Ovary (tissue), 10 donors: ENCODE measurements at places on chromosomes 5 and 9. TPM values are rescaled to one million over a fixed set of nuclear protein-coding genes. Genes with fewer than 3 reads are reported as not detected.
A peak's percentile ranks its signal among the peaks of the same experiment; 100 is the strongest.

GRCh38 chr9:136710543-136710942, 1.8 kb upstream of the DIPK1B start:
- H3K27ac ChIP-seq, result no peak overlapping the region
- peaks cover 6% of the 10 kb centered on the region for H3K4me1 ChIP-seq
- H3K4me3 ChIP-seq, result no peak overlapping the region
- DNase-seq, result no peak
- no peaks in the 10 kb centered on the region for H3K36me3 ChIP-seq
- H3K27me3 ChIP-seq, result no peaks in the 10 kb centered on the region

DNA sequence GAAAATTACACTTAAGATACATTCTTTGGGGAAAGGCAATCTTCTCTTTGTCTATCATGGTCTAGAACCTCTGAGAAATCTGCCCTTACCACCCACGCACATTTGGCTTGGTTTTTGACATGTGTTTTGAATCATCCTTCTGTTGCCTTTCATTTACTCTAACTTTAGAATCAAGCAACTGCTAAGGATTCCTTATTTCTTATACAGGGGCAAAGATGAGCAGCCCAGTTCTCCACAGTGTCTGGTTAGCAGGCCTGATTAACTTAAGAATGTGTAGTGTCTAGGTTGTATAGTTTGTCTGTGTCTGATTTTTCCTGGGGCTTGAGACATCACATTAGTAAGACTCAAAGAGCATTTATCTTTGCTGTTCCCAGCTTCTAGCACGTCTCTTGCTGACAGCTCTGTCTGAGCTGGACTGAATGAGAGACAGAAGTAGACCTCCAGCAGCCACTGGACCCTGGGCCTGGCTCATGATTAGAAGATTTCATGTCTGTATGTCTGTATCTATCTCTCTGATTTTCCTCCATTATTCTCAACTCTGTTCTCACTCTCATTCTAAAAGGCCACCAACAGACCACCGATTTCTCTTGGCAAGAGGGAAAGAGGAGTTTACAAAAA, 31.8 kb upstream of the PCA3 start:
- no peak overlapping the region for H3K27ac ChIP-seq
- no peak for DNase-seq
- no peaks in the 10 kb centered on the region for H3K36me3 ChIP-seq
- no peaks in the 10 kb centered on the region for H3K4me1 ChIP-seq
- H3K27me3 ChIP-seq, result no peaks in the 10 kb centered on the region
- no peak overlapping the region for H3K4me3 ChIP-seq

DNA sequence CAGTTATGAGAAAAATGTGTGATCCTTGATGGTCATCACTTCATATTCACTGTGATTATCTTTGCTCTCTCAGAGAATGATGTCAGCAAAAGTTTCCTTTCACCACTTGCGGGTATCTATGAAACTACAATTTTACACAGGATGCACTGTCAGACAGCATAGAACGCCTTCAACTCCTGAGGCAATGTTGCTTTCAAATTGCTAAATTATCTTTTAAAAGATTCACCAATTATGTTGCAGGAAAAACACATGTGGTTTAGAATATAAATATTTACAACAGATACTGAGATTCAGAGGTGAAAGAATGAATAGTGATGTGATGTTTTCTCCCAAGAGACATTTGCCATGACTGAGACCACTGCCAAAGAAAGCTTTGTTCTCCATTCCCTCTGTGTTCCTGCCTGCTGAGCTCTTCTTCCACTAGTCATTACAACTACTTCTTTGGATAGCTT, 879.8 kb upstream of the DMAC1 start:
- H3K36me3 ChIP-seq, result no peaks in the 10 kb centered on the region
- no peak overlapping the region for H3K4me3 ChIP-seq
- no peak for DNase-seq
- no peaks in the 10 kb centered on the region for H3K4me1 ChIP-seq
- H3K27me3 ChIP-seq, result no peaks in the 10 kb centered on the region

DNA sequence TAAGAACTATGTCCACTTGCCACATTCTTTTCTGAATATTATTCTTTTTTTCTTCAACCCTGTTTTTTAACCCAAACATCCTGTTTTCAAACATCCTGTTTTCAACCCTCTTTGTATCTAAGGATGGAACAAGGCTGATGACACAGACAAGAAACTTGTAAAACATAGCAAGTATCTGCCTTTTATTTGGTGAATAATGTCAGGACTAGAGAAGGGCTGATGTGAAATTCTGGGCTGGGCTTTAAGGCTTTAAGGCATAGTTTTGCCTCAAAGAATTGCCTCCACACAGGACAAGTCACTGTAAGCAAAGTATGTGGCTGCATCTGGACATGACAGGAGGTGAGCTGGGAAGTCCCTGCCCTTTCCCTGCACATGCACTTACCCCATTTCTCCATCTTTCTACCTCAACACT, 42.5 kb upstream of the RIC1 start:
- no peaks in the 10 kb centered on the region for H3K36me3 ChIP-seq
- H3K27me3 ChIP-seq, result no peaks in the 10 kb centered on the region
- H3K4me1 ChIP-seq, result no peaks in the 10 kb centered on the region
- no peak overlapping the region for H3K27ac ChIP-seq
- no peak for DNase-seq
- H3K4me3 ChIP-seq, result no peak overlapping the region

GRCh38 chr5:140547508-140548299, at the start of gene EIF4EBP3:
Gene EIF4EBP3 (plus strand): TSS chr5:140547662. CDS start chr5:140547738, 76 bp downstream.
- no peaks in the 10 kb centered on the region for H3K36me3 ChIP-seq
- DNase-seq, result peak; percentile 97
- no peaks in the 10 kb centered on the region for H3K27me3 ChIP-seq
- H3K4me1 ChIP-seq, result peaks cover 15% of the 10 kb centered on the region
- peak within 1 kb of the TSS; percentile 48 for H3K4me3 ChIP-seq

- no peaks in the 10 kb centered on the region for H3K27me3 ChIP-seq
- no peak overlapping the region for H3K4me3 ChIP-seq
- H3K36me3 ChIP-seq, result no peaks in the 10 kb centered on the region
- H3K4me1 ChIP-seq, result no peaks in the 10 kb centered on the region
- no peak for DNase-seq
- H3K27ac ChIP-seq, result no peak overlapping the region
These were observed 266.0 kb upstream of the PTGER4 start for GRCh38 chr5:40413743-40414142.

- no peak overlapping the region for H3K27ac ChIP-seq
- no peaks in the 10 kb centered on the region for H3K36me3 ChIP-seq
- no peaks in the 10 kb centered on the region for H3K27me3 ChIP-seq
- no peak overlapping the region for H3K4me3 ChIP-seq
- DNase-seq, result no peak
These were observed 94.4 kb upstream of the FSTL4 start for GRCh38 chr5:133706506-133707430.

DNA sequence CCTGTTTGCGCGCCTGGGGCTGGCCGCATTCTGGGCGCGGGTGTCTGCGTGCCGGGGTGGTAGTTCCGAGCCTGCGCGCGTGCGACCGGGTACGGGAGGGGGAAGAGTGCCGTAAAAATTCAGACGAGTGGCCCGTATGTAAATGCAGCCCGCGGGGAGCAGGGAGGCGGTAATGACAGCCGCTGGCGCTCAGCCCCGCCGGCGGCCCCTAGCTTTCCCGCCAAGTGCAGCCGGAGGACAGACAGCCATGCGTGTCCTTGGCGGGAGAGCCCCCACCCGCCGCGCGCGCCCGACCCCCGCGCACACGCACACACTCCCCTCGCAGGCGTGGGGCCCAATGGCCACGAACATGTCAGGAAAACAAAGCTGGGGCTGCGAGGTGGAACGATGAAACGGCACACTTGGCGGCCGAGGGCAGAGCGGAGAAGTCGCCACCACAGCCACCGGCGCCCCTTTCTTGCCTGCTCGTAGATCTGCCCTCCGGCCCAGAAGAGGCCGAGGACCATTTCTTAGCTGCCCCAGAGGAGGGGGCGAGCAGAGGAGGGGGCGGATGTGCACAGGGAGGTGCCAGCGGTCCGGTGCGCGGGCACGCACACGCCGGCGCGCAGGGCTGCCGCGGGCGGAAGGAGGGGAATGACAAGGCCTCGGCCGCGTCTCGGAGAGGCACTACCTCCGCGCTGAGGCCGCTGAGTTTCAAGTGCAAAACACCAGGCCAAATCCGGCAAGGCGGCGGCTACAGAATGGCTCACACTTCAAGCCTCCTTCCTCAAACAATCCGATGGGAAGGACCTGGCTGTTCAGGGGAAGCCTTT, 208.4 kb downstream of the MEF2C start:
- no peaks in the 10 kb centered on the region for H3K36me3 ChIP-seq
- peaks cover 7% of the 10 kb centered on the region for H3K27me3 ChIP-seq
- DNase-seq, result no peak
- H3K27ac ChIP-seq, result peak overlapping the region; percentile 11

GRCh38 chr9:107711542-107711941, 222.0 kb upstream of the KLF4 start:
- no peaks in the 10 kb centered on the region for H3K36me3 ChIP-seq
- peaks cover 1% of the 10 kb centered on the region for H3K4me1 ChIP-seq
- no peaks in the 10 kb centered on the region for H3K27me3 ChIP-seq
- H3K4me3 ChIP-seq, result no peak overlapping the region
- H3K27ac ChIP-seq, result no peak overlapping the region
- no peak for DNase-seq

DNA sequence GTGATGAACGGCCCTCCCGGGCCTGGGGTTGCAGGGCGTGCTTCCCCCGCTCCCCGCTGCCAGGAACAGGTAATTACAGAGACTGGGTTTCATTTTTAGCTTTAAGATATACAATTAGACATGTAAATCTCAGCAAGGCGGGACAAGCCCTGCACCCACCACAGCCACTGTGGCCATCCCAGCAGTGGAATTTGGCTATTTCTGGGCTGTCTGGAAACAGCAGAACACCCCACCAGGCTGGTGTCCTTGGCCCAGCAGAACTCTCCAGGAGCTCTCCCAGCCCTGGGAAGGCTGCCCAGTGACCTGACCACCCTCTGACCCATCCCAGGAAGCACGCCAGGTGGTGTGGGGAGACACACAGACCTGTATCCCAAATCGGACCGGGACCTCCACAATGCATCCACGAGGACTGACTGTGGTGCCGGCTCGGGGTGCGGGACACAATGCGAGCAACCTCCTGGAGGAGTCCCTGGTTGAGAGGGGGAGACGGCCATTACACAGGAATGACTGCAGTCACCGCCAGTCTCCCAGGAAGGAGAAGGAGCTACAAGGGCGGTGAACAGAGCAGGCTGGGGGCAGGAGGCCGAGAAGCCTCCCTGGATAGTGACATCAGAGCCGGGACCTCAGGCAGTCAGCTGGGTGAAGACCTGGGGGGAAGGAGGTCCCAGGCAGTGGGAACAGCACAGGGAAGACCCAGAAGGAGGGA, 17.3 kb downstream of the EEIG1 start:
- peaks cover 61% of the 10 kb centered on the region for H3K4me1 ChIP-seq
- H3K27ac ChIP-seq, result peak overlapping the region; percentile 82
- no peaks in the 10 kb centered on the region for H3K36me3 ChIP-seq
- peak; percentile 81 for DNase-seq
- no peak overlapping the region for H3K4me3 ChIP-seq

- H3K27me3 ChIP-seq, result no peaks in the 10 kb centered on the region
- no peak for DNase-seq
- H3K4me3 ChIP-seq, result no peak overlapping the region
- no peaks in the 10 kb centered on the region for H3K4me1 ChIP-seq
- no peak overlapping the region for H3K27ac ChIP-seq
These were observed 60.7 kb downstream of the PARP8 start for GRCh38 chr5:50727149-50727496.

The PRSS3 gene
- not detected for total RNA-seq

DNA sequence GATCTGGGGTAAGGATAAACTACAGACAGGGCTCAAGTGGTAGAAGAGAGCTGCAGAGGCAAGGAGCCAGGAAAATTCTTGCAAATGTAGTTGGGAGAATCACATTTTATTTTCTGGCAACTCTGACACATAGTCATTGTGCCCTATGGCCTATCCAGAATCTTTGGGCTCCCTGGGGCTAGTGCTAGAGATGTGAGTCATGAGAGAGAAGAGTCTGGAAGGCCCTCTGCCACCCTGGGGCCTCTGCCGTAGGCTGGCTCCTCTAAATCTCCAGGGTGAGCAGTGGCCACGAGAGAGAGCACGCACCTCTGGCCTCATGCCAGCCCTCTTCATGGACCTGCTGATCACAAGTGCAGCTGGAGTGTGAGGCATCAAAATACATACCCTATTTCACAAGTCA, 74.3 kb upstream of the SSBP2 start:
- H3K27ac ChIP-seq, result no peak overlapping the region
- H3K27me3 ChIP-seq, result no peaks in the 10 kb centered on the region
- no peaks in the 10 kb centered on the region for H3K4me1 ChIP-seq
- no peak overlapping the region for H3K4me3 ChIP-seq
- H3K36me3 ChIP-seq, result no peaks in the 10 kb centered on the region

The HTR4 gene
- 0.32 TPM for total RNA-seq

- no peak overlapping the region for H3K4me3 ChIP-seq
- peaks cover 2% of the 10 kb centered on the region for H3K4me1 ChIP-seq
- H3K36me3 ChIP-seq, result no peaks in the 10 kb centered on the region
- H3K27ac ChIP-seq, result no peak overlapping the region
- no peaks in the 10 kb centered on the region for H3K27me3 ChIP-seq
These were observed 93.8 kb downstream of the ADAMTS2 start for GRCh38 chr5:179251276-179251969.

The LHX3 gene
- total RNA-seq, result not detected

The ZDHHC11B gene
- total RNA-seq, result 1.7 TPM

DNA sequence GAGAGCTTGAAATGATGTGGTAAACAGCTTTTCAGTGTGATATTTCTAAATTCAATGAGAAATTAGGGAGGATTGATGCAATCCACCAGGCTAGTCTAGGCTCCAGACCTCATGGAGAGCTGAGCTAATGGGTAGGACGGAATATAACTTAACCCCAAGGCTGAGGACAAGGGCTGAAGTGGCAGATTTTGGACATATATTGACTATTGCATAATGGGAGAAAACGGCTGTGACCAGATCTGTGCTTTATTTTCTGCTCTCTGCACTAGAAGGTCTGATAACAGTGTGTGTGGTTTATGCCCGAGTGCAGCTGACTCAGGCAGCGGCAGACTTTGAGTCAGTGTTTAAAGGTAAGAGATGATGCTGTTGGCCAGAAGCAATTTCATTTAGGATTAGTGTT, 70.6 kb downstream of the ACTBL2 start:
- no peak for DNase-seq
- peaks cover 6% of the 10 kb centered on the region for H3K4me1 ChIP-seq
- H3K27me3 ChIP-seq, result no peaks in the 10 kb centered on the region
- H3K36me3 ChIP-seq, result no peaks in the 10 kb centered on the region

The PROB1 gene
- 1.5 TPM for total RNA-seq

DNA sequence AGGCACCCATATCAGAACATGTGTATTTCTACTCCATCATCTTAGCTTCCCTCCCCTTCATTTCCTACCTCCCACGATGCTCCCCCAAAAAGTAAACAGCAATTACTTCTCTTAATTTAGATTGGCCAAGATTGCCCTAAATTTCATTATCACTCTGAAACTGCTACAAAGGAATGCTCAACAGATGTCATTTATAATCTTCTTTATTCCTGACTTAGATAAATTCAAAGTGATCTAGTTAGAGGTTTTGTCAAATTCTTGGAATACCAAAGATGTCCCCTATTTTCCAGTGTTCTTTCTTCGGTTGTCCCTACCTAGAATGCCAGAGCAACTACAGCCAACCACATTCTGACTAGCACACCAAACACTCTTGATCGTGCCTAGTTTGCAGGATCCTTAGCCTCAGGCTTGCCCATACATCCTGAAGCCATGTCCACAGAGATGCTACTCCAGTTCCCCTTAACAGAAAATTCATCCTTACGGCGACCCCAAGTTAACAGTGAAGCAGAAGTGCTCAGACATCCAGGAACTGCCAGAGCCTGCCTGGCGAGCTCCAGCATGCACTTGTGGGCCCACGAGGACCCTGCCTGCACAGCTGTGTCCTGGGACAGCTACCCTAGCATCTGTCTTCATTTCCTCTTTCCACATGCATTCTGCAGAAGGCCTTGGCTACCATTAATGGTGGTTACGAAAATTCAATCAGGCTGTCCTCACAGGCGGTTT, 31.6 kb downstream of the DAP start:
- DNase-seq, result no peak
- no peak overlapping the region for H3K4me3 ChIP-seq
- H3K36me3 ChIP-seq, result no peaks in the 10 kb centered on the region
- H3K27ac ChIP-seq, result no peak overlapping the region
- no peaks in the 10 kb centered on the region for H3K27me3 ChIP-seq
- peaks cover 2% of the 10 kb centered on the region for H3K4me1 ChIP-seq

The SLC6A19 gene
- total RNA-seq, result 1.5 TPM
